ENCODE measurements at places on chromosomes 2 and 18.
A peak's percentile ranks its signal among the peaks of the same experiment; 100 is the strongest.

DNA sequence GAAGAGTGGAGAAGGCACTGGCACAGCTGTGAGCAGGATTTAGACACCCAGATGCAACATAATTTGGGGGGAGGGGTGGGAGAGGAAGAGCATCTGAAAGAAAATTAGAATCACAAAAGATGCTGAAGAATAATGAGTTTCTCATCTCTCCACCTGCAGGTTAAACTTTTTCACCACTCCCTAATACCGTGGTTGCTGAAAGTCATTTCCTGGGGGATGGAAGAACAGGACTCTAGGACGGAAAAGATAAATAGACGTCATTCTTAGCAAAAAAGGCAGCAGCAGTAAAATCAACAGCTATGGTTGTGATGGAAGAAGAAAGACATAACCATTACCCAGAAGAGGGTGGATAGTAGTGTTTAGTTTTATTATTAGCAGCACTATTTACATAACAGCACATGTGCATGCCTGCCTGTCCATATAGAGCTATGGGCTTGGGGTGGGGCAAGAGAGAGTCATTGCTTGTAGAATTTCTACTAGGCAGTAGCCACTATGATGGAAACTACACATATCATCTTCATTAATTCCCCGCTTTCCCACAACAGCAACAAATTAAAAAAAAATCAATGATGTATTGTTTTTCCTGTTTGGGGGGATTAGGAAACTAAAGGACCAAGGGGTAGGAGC is 212.2 kb downstream of the TRIB2 start:
- no peak for DNase-seq

DNA sequence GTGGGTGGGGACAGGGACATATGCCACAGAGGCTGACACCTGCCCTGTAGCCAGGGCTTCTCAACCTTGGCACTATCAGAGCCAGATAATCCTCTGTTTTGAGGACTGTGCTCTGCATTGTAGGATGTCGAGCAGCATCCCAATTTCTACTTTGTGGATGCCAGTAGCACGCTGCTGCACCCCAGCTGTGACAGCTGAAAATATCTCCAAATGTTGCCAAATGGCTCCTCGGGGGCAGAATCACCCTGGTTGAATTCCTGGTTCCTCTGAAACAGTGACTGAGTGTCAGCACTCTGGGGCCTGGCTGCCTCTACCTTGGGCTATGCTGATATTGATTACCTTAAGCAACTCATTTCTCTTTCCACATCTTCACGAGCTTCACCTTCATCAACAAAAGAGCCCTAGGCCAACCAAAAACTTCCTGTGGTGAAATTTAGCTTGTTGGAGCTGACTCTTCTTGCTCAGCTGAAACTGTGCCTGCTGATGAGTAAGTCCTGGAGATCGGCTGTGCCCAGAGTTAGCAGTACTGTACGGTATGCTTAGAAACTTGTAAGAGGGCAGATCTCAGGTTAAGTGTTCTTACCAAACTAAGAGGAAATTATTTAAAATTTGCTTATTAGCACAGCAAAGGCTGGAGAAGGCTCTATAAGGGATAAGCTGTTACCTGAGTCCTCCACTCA is 138.1 kb downstream of the SEPTIN10 start:
- DNase-seq = no peak

DNA sequence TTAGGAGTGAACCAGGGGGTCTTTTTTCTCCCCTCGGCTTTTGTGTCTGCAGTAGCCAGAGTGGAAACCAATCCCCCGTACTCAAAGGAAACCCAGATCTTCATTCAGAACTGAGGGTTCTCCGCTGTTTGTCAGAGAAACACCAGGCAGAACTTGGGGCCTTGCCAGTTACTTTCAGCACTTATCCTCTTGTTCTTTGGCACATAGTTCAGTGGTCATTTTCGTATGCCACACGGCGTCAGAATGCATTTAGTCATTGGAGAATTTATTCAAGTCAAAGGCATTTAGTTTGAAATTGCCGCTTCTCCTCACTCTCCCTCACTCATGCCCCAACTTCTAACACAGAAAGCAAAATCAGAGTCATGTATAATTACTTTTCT is 102.9 kb downstream of the CABLES1 start:
- DNase-seq = no peak

DNA sequence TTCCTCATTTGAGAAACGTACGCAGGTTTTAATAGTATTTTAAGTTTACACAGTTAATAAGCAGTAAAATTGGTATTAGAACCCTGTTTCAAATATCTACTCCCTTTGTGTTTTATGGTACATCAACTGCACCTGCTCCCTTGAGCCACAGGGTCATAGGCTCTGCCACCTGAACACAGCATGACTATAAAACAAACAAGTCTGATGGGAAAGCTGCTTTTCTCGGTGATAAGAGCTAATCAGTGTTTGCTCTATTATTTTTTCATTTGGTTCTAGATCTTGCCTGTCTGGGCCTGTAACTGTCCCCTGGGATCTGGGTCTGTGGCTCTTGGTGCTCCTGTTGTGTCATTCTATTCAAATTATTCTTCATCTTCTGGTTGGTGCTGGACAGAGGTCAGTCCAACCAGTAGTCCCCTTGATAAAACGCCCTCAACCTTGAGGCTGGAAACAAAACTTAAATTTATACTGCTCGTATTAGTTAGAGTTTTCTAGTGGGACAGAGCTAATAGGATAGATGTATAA is 314.8 kb upstream of the LRP1B start:
- DNase-seq = no peak

DNA sequence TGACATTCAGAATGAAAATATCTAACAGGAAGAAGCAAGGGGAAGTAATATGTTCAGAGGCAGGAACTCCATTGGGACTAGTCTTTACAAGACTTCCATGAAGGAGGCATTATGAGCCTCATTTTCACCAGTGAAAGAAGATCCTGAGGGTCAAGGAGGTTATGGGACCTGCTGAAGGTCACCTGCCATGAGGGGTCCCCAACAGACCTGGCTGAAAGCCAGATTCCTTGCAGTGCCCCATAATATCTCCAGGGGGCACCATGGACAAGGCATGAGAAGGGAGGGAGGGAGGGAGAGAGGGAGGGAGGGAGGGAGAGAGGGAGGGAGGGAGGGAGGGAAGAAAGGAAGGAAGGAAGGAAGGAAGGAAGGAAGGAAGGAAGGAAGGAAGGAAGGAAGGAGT is 27.9 kb downstream of the XDH start:
- no peak for DNase-seq

- no peak for DNase-seq
Observed at GRCh38 chr18:28657961-28658360, 481.0 kb upstream of the CDH2 start.

DNA sequence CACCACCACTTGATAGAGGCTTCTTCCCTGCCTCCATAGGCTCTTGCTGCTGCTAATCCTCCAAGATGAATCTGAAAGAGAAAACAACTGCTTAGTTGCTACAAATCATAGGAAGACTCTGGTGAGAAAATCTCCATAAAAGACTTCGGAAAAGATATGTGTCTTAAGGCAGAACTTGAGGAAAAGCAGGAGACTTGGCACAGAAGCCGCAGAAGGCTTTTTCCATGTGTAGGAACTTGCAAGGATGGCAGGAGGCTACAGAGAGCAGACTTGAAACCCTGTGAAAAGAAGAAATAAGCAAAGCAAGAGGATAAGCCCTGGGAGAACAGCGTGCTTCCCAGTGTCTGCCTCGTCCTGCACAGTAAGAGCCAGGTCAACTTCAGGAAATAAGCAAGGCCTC is 128.2 kb upstream of the NDUFV2 start:
- no peak for DNase-seq

GRCh38 chr2:35447215-35447614 is 908.4 kb upstream of the CRIM1 start:
- no peak for DNase-seq

GRCh38 chr2:137729305-137729704 is 235.0 kb upstream of the HNMT start:
- DNase-seq = no peak

DNA sequence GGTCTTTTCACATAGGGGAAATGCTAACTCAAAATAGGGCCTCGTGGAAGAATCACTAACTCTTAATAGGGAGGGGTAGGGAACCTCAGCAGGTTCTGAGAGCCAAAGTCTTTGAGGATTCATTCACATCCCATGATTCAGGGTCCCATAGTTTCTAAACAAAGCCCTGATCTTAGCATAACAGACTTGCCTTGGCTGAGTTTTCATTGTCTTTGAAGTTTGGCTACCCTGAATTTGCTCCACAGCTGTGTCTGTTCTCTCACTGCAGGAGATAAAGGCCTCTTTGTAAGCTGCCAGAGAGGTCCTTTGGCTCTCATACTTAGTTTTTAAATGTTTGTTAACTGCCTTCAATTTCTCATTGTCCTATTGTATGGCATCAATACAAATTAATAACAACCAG is 54.5 kb downstream of the ZDBF2 start:
- DNase-seq = no peak

DNA sequence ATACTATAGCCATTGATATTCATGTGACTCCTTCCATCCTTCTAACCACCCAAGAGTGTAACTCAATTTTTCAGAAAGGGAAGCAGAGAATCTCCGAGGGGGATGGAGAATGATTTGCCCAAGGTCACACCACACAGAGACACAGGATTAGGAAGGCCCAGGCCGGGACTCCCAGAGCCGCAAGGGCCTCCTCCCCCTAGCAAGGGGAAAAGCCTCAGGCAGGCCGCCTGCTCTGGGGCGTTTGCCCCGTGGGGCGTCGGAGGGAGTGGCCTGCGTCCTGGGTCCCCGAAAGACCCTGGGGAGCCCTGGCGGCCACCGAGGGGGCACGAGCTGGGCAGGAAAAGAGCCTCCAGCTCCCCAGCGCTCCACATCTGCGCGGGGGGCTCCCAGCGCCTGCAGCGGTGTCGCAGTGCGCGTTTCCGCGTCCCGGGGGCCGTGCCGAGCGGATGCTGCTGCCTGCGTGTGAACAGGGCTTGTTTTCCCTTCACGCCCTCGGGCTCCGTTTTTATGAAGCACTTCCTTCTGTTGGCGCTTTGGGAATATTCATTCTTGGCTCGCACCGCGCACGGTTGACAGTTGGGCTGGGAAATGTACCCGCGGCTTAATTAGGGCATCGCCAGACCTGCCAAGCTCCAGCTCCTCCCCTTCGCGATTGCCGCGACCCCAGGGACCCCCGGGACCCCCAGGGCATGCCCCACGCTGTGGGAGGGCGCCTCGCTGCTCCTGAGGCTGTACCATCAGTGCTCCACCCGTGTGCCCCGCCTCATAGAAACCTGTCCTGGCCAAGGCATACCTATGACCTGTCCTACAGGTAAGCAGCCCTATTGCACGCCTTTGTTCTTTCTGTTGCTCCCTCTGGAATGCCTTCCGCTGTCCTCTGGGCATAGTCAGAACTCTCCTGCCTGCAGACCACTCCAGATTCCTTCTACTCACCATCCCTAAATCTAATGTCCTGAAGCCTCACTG is 158.9 kb upstream of the GLI2 start:
- no peak for DNase-seq

DNA sequence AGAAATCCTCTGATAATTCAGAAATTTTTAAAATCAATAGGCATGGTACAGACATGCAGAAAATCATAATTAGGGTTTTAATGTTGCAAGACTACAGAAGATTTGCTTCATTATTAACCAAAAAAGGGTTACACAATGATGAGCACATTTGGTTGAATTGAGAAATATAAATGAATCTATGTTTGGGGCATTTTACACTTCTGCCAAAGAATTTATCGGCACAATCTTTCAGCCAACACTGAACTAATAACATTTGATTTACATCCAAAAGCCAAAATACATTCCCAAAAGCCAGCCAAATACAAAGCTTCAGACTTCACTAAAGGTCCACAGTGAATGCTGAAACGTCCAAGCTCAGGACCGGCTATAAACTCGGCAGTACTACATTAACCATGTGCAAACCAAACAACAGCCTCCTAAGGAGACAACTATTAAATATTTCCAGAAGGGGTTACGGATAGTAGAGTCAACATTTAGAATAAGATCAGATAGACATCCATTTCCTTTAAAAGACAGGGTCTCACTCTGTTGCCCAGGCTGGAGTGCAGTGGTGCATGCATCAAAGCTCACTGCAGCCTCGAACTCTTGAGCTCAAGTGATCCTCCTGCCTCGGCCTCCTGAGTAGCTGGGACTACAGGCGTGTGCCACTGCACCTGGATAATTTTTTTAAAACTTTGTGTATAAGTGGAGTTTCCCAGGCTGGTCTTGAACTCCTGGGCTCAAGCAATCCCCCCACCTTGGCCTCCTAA is 29.4 kb downstream of the SPRED2 start:
- no peak for DNase-seq

DNA sequence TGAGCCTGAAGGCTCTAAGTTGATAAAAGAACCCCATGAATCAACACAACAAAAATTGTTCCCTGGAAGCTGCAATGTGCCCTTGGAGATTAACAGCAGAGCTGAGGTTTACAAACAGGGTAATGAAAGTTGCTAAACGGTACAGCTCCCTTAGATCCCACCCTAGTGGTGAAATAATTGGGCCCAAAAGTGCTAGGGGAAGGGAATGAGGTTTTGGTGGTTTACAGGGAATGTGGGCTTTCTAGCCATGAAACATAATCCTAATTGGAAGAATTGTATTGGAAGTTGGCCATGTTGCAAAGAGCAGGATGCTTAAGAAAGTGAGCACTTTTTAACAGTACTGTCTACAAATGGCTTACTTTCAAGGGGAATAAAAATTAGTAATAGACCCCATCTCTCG is 180.2 kb upstream of the SMIM21 start:
- DNase-seq = no peak

GRCh38 chr2:211085056-211085680 is 528.8 kb downstream of the CPS1 start:
- DNase-seq = no peak

DNA sequence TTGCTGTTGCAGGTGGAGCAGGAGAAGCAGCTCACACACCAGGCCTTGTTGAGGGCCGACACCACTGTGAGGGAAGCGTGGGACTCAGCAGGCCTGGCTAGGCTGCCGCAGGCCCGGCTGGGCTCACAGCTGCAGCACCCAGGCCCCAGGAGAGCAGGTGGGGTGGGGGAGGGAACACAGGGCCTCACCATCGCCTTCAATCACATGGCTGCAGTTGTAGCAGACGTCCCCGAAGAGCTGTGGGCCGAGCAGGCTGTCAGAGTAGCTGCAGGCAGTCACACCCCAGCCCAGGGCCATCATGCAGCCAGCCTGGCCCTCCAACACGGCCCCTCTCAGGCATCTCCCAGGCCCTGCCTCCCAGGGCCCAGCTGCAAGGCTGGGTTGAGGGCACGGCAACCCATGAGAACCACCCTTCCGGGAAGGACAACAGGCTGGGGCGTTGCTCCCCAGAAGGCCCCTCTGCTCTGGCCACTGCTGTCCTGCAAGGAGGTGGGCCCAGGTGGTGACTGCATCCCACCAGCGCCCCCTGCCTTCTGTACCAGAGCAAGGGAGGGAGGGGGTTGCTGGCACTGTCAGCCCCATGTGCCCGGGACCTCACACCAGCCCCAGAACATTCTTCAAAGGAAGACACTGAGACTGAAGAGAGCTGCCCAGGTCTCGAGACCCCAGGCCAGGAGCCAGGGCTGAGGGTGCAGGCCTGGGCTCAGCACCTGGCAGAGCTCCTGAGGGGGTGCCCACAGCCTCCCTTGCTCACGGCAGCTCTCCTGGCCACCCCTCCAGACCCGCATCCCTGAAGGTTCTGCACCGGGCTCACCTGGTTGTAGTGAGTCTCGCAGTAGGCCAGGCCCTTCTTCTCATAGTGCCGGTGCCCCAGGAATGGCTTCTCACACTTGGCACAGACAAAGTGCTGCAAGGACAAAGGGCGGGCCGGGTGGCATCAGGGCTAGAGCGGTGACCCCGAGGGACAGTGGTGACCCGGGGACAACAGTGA is 5.6 kb upstream of the GPR17 start:
- peak; percentile 14 for DNase-seq
